Amniotic epithelial cell (primary cell): ENCODE measurements at places on chromosomes 4 and X.
A peak's percentile ranks its signal among the peaks of the same experiment; 100 is the strongest.

DNA sequence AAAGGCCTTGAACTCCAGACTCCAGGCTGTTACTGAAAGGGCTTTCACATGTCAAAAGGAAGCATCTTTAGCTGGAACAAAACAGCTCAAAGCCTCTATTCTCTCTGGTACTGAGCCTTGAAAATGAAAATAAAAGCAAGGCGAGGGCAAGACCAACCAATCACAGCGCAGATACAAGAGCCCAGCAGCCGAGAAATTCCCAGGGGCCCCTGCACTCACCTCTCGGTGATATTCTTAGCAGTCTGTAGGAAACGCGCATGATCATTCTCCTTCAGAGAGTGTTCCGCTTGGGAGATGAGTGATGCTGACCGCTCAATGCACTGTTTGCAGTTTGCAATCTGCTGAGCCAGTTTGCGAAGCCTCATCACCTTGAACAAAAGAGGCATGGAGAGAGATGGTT, 138.1 kb downstream of the MID1 start:
- no peak for DNase-seq

- DNase-seq, result peak; percentile 17
These were observed 21.0 kb upstream of the ETNPPL start for GRCh38 chr4:108783665-108784463.

GRCh38 chrX:2875798-2876399, 47.2 kb downstream of the GYG2 start:
- no peak for DNase-seq

DNA sequence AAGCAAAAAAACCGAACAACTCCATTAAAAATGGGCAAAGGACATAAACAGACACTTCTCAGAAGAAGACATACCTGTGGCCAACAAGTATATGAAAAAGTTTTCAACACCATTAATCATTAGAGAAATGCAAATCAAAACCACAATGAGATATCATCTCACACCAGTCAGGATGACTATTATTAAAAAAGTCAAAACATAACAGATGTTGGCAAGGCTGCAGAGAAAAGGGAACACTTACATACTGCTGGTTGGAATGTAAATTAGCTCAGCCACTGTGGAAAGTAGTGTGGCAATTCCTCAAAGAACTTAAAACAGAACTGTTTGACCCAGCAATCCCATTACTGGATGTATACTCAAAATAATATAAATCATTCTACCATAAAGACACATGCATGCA, 436.3 kb downstream of the KLHL13 start:
- DNase-seq, result no peak

GRCh38 chrX:24204331-24204730, 54.8 kb downstream of the ZFX start:
- DNase-seq, result peak; percentile 69

DNA sequence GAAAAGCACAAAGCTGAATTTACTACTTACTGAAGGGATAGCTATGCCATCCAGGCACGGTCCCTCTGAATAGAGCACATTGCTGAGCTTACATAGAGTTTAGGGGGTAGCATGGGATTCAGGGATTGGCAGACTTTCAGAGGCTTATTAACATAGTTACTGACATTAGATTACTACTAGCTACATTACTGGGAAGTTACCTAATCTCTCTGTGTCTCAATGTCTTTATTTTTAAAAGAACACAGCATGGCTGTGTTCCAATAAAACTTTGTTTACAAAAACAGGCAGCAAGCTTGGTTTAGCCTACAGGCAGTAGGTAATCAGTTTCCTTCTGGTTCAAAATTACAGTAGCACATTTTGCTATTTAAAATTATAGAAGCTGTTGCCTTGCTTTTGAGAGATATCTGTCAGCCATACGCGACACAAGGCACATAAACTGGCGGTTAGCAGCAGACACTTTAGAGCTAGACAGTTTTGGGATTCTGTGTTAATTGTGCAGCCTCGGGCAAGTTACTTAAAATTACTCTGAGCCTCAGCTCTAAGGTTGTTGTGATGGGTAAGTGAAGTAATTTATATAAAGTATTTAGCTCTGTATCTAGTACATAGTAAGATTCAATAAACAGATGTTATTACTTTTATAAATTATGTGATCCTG, 6.9 kb downstream of the KLHL8 start:
- peak; percentile 70 for DNase-seq

GRCh38 chrX:27807690-27808089, at the start of gene MAGEB10:
Gene MAGEB10, plus strand, starts transcription at chrX:27807990. Its CDS starts 13,317 bp downstream, at chrX:27821307.
- DNase-seq, result no peak

GRCh38 chrX:7202206-7202605, 54.3 kb upstream of the PUDP start:
- peak; percentile 46 for DNase-seq
